Left hindlimb (tissue), 1 donor: ENCODE measurements at places on chromosomes 5 and 9.

- no peak for DNase-seq
Observed at GRCh38 chr5:62395210-62395950, 8.3 kb downstream of the DIMT1 start.

- DNase-seq = no peak
Observed at GRCh38 chr9:124818431-124819281, 34.6 kb upstream of the WDR38 start.

DNA sequence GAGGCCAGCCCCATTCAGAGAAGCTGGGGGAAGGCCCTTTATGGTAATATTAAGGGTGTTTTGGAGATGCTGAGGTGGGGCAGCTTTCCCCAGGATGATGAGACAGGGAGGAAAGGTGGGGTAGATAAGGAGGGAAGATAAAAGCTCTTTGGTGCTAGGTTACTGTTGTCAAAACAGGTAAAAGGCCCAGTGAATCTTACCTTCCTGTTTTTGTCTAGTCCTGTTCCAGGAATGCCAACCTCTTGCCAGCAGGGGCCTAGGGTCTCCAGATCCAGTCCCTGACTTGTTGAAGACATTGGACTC lies 797 bp upstream of the CCL27 start:
- DNase-seq = no peak

DNA sequence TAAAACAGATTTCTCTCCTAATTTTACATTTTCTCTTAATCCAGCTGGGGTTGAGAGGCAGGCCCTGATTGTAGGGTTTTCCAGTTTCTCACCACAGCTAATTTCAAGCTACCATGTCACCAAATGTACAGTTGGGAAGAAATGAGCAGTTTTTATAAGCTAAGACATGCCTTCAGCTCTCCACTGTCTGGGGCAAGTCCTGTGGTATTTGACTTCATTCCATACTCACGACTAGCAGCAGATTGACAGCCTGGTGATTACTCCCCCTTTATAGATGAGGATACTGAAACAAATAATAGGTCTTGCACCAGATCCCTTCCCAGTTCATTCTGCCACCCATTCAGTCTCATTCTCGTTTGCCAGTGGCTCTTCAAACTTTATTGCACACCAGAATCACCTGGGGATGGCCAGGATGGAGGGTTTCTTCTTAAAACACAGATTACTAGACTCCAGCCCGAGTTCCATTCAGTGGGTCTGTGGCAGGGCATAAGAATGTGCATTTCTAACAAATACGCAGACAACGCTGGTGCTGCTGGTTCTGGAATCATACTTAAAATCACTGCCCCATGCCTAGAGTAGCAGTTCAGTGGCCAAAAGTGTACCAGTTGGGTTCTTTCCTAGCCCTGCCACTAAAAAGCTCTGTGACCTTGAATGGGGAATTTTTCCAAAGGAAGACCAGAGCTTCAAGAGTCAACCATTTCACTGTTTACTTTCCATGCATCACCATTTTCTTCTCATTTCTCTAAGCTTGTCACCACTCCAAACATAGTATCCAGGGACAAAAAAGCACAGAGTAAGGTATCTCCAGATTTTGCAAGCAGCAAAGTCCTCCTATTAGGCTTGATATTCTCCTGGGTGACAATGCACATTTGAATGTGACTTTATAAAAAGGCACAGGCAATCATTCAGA lies 64.3 kb downstream of the CSNK1A1 start:
- DNase-seq = no peak

DNA sequence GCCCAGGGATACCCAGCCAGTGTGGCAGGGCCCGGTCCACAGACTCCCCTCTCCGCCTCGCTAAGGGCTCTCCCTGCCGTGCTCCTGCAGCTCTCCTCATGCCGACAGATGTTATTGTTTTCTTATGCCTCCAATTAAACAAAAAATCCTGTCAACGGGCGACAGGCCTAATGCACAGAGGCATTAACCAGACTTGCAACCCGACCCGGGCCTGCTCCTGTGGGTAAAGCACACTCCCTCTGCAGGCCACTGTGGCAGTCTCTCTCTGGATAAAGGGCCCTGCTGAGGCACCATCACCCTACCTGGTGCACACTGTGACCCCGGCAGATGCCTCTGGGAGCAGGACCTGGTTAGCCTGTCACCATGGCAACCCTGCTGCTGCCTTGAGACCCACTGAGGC lies 27.5 kb upstream of the HAND1 start:
- no peak for DNase-seq

GRCh38 chr9:123679330-123679987 lies 250.5 kb downstream of the DENND1A start:
- no peak for DNase-seq

DNA sequence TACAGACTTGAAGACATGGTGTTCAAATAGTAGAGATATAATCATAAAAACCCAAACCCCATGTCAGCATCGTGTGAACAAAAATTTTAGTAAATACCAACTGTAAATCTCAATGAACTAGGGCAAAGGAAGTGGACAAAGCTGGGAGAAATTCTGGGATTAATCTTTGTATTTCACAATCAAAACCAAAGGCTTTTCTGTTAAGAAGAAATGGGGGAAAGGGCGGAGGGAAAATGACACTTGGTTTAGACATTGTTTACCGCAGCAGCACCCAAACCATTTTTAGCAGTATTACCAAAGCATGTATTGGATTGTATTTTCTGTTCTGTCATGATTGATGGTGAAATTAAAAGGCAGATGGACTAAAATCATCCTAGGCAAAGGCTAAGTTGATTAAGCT lies 134.2 kb upstream of the PRSS3 start:
- DNase-seq = no peak

- DNase-seq = no peak
Observed at GRCh38 chr5:129507527-129507926, 47.4 kb downstream of the ADAMTS19 start.

DNA sequence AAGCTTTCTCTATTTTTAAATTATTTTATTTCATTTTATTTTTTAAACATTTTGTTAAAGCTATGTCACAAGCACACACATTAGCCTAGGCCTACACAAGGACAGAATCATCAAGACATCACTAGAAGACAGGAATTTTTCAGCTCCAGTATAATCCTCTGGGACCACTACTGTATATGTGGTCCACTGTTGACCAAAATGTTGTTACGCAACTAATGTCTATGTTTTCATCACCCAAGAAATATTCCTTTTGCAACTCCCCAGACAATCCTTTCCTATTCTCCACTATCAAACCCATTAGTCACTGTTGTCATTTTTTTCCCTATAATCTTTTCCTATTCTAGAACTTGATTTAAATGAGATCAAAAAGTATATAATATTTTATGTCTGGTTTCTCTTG lies 2371.7 kb upstream of the C9orf72 start:
- no peak for DNase-seq

DNA sequence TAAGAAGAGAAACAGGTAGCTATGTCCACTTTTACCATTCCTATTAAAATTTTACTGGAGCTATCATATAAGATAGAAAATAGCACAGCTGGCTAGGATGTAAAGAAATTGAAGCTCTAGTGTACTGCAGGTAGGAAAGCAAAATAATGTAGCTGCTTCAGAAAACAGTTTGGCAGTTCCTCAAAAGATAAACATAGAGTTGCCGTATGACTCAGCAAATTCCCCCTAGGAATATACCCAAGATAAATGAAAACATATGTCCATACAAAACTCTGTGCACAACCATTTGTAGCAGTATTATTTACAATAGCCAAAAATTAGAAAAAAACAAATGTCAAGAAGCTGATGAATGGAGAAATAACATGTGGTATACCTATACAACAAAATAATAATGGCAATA lies 64.6 kb upstream of the SHISAL2B start:
- DNase-seq = no peak

DNA sequence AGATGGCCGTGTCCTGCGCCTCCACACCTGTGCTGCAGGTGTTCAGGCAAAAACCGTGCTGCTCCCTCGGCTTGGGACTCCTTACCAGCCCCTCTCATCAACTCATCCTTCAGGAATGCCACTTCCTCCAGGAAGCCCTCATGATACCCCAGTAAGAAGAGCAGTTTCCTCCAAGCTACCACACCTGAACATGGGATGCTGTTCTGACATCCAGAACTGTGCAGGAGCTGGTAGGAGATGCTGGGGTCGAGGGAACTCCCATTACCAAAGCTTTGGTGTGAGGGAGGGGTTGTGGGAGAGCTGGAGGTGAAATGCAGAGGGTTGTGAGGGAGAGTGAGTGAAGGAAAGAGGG lies 18.9 kb downstream of the CARD19 start:
- peak; percentile 26 for DNase-seq

DNA sequence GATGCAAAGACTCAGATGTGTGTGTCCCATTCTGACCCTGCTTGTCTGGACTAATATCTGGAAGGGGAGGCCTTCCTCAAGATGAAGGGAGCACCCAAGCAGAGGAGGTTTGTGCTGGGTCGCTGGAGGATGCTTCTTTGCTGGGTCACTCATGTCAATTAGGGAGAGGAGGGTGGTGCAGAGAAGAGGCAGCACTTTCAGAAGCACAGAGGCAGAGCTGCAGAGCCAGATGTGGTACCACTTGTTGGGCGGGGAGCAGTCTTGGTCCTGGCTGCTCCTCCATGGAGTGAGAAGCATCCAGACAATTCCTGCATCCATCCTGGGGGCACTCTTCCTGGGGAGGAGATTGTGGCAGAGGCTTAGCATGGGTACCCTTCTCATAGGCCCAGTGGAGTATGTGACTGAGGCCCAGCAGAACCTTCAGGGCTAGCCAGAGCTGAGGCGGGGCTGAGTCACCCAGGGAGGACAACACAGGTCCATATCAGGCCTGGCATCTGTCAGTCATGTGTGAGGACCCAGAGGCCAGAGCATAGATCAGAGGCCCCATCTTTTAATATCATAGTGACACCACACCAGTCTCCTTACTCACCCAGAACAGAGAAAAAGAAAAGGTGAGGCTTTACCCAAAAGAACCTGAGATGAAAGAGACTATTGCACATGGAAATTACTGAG lies 59.8 kb downstream of the TNFSF15 start:
- no peak for DNase-seq

DNA sequence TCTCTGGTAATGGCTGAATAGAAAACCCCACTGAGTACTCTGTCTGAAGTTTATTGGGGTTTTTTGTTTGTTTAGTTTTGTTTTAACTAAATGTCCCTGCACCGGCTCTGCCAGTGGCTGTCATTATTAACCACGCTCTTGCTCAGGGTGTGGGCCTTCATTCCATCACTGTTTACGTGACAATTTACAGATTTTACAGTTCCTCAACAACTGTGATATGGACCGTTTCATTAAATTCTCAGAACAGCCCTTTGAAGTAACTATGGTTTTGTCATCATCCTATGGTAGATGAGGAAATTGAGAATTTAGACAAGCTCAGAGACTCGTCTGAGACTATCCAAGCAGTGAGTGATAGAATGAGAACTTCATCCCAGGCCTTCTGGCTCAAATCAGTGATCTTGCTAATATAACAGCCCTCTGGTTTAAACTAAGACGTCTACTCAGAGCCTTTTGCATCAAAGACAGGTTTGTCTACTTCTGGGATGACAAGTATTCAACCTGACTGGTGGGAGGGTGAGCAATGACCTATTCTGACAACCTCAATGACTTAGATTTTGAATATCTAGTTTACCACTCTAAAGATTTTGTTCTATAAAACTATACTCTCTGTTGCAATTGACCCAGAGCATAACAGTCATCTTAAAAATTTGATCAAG lies 77.3 kb upstream of the MAP3K1 start:
- DNase-seq = no peak

DNA sequence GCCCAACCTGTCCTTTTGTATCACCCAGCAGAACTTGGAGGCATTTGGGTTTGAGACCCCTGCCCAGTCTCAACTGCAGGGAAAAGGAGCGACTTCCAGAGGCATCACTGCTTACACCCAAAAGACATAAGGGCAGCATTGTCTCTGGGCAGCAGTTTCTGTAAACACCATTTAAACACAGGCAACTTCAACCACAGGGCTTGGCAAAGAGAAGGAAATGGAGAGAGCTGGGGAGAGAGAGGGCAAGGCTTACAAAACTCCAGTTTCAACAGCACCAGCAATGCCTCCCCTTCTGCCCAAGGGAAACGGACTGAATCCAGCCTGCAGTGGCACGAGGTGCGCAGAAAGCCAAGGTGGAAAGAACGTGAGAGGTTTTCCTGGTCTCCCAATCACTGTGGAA lies 147.6 kb downstream of the ROR2 start:
- DNase-seq = no peak
